ENCODE measurements at places on chromosomes 7 and 10.
A peak's percentile ranks its signal among the peaks of the same experiment; 100 is the strongest.

- no peak for DNase-seq
Measured at GRCh38 chr10:125248489-125248888, 88.1 kb upstream of the CTBP2 start.

- peak; percentile 74 for DNase-seq
Measured at GRCh38 chr7:129779602-129780256, 168.2 kb downstream of the NRF1 start.

DNA sequence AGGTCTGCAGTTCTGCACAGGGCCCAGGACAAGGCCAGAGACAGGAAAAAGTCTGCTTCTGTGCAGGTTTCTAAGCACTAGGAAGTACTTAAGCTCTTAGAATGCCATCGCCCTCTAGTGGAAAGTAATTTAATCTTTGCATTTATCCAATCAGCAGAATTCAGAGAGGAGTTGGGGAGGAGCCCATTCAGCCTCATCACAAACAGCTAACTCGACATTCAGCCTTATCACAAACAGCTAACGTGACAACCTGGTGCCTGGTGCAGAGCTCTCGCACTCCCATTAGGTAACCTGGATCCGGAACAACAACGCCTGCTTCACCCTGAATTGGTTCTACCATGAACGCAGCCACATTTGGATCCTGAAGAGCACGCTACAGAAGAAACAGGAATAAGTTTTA, 15.2 kb downstream of the OAT start:
- peak; percentile 41 for DNase-seq

DNA sequence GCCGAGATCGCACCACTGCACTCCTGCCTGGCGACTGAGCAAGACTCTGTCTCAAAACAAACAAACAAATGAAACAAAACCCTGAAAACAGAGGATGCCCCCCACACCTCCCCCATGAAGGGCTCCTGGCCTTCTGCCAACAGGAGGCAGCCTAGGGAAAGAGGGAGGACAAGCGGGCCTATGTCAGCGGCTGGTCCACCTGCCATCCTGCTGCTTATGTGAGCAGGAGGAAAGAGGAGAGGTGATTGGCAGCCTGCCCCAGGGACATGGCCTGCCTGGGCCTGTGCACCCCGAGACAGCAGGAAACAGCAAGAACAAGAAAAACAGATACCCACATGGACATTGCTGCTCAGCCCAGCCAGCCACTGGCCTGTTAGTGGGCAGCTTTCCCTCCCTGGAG, 9.1 kb upstream of the ZNF316 start:
- DNase-seq, result peak; percentile 58

Data from foreskin keratinocyte (primary cell).